GM23248 (cell line): ENCODE measurements at places on chromosomes 11 and 22. TPM values are rescaled to one million over a fixed set of nuclear protein-coding genes. Genes with fewer than 3 reads are reported as not detected.

TPBGL gene
- not detected in 2 replicates for total RNA-seq

ST13 gene
- total RNA-seq, result 117 and 141 TPM in 2 replicates

OR4D5 gene
- not detected in 2 replicates for total RNA-seq

SCGB1D1 gene
- not detected in 2 replicates for total RNA-seq

GRCh38 chr22:29302402-29302680 lies 4.1 kb upstream of the GAS2L1 start:
- H3K27ac ChIP-seq, result no peak overlapping the region
- H3K4me3 ChIP-seq, result no peak overlapping the region
- H3K4me1 ChIP-seq, result no peaks in the 10 kb centered on the region
- H3K27me3 ChIP-seq, result no peaks in the 10 kb centered on the region

- H3K27ac ChIP-seq, result no peak overlapping the region
- no peaks in the 10 kb centered on the region for H3K27me3 ChIP-seq
- peaks cover 11% of the 10 kb centered on the region for H3K4me1 ChIP-seq
- H3K4me3 ChIP-seq, result no peak overlapping the region
- DNase-seq, result no peak
- H3K36me3 ChIP-seq, result no peaks in the 10 kb centered on the region
Observed at GRCh38 chr11:62127941-62128770, 4.3 kb downstream of the INCENP start.

DNA sequence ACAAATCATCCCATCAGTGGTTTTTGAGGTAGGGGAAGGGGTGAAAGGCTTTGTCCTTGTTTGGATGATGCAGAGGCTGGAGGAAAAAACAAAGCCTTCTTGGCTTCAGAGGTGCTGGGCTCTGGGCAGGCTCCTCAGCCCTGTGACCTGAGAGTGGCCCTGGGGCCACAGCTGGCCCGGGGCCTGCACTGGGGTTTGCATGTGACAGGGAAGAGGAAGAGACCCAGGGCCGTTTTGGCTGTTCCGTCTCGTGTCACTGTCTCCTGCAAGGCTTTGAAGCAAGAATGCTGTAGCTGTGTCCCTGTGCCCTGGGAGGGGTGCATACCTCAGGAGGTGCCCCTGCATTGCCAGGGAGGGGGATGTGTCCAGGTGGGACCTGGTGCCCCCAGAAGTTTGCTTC lies 12.6 kb downstream of the ARHGAP8 start:
- H3K27ac ChIP-seq, result no peak overlapping the region
- no peaks in the 10 kb centered on the region for H3K36me3 ChIP-seq
- H3K27me3 ChIP-seq, result 0 out of 2 replicates have a peak, but pooled peaks cover 4% of the 10 kb centered on the region
- H3K4me3 ChIP-seq, result no peak overlapping the region
- no peaks in the 10 kb centered on the region for H3K4me1 ChIP-seq
